Neural progenitor cell (in vitro differentiated cells): ENCODE measurements at places on chromosomes 6 and 20. TPM values are rescaled to one million over a fixed set of nuclear protein-coding genes. Genes with fewer than 3 reads are reported as not detected.

DNA sequence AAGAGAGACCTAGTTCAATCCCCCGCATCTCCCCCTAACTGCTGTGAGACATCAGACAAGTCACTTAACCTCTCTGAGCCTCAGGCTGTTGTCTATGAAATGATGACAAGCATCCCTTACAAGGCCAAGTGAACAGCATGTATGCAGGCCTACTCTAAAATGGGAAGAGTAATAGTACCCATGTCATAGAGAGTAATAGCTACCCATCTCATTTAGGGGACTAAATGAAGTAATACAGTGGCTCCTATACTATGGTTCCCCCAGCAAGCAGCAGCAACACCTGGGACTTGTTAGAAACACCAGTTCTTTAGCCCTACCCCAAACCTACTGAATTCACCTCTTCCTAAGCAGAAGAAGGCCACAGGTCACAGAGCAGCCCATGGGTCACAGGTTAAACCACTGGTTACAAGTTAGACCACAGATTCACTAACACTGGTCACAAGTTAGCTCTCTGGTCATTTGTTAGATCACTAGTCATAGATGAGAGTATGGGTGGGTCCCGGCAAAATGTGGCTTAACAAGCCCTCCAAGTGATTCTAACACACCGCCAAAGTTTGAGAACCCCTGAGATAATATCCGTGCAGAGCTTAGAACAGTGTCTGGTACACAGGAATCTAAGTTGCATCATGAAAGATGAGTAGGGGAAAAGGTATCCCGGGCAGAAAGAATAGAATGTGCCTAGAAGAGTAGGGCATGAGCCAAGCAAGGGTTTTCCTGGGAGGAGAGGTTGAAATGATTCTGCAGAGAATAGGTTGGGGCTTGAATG is 1.4 kb downstream of the DEFB124 start:
- no peak for DNase-seq

- DNase-seq: no peak
Observed at GRCh38 chr6:70708448-70708847, 40.8 kb downstream of the SMAP1 start.

The IFT52 gene
- 69.8 and 87.9 TPM in 2 replicates for total RNA-seq

GRCh38 chr6:16295060-16295459 is 56.7 kb downstream of the GMPR start:
- DNase-seq: no peak

GRCh38 chr6:17870300-17871188 is 116.9 kb downstream of the KIF13A start:
- no peak for DNase-seq

DNA sequence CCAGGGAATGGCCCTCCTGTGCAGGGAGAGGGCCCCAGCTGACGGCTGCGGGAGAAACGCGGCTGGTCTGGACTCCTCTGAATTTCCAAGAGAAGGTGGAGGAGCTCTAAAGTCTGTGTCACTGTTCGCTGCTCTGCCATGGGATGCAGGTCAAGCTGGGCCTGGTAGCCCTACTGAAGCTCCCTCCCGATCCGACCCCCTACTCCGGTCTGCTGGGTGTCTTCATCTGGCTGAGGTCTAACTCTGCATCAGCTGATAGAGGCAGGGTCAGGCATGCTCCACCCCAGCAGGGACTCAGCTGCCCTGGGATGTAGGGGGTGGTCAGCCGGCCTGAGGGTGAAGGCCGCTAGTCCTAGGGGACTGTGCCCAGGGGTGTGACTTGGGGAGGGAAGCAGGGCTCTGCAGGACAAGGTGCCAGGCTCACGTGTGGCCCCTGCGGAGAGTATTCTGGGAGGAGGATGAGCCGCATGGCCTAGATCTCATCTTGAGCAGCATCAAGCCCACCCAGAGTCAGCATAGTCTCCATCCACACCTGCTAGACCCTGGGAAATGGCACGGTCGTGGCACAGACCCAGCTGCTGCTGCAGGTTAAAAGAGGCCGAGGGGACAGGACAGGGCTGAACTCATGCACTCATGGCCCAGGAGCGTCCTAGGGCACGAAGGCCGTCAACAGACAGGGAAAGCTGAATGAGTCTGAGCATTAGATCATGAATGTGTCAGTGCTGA is 1.4 kb downstream of the CST3 start:
- no peak for DNase-seq

- DNase-seq: no peak
Observed at GRCh38 chr20:12256806-12257205, 339.1 kb downstream of the BTBD3 start.

GRCh38 chr6:15689586-15690482 is 27.0 kb upstream of the DTNBP1 start:
- DNase-seq: no peak

DNA sequence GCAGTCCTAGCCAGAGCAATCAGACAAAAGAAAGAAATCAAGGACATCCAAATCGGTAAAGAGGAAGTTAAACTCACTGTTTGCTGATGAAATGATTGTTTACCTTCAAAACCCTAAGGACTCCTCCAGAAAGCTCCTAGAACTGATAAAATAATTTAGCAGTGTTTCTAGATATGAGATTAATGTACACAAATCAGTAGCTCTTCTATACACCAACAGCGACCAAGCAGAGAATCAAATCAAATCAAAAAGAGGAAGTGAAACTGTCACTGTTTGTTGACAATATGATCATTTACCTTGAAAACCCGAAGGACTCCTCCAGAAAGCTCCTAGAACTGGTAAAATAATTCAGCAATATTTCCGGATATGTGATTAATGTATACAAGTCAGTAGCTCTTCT is 21.7 kb downstream of the SERPINB9 start:
- no peak for DNase-seq

The CHRNA4 gene
- 0.68 TPM in 1 of 2 replicates, not detected in the other for total RNA-seq

DNA sequence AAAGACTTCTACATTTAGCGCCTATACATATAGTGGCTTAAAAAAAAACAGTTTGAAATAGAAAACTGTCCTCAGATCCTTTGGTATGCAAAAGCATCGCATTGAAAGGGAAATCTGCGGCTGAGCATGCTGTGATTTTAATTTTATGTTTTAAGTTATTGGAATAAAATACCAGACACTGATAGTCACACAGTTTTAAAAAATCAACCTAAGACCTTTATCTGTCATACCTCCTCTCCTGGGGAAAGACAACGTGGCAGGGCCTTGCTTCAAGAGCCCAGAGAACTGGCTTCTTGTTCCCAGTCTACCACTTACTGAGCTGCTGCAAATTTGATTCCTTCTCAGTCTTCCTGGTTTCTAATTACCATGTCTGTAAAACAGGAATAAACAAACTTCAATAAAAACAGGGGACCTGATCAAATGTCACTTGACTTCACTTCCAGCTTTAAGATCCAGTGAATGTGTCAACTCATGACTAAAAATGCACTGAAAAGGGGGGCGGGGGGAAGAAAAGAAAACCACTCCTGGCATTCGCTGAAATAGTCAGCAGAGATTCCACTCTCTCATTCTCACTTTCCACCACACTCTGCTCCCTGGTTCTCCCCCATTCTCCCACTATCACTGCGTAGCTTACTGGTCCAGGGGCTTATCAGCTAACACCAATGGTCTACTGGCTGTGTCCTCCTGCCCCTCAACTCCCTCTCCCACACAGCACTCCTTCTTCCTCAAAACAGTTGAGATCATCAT is 494.7 kb upstream of the MARCKS start:
- DNase-seq: no peak

- DNase-seq: no peak
Observed at GRCh38 chr6:246352-246751, 45.9 kb upstream of the DUSP22 start.

- DNase-seq: no peak
Observed at GRCh38 chr6:6409397-6410030, 89.1 kb upstream of the F13A1 start.

DNA sequence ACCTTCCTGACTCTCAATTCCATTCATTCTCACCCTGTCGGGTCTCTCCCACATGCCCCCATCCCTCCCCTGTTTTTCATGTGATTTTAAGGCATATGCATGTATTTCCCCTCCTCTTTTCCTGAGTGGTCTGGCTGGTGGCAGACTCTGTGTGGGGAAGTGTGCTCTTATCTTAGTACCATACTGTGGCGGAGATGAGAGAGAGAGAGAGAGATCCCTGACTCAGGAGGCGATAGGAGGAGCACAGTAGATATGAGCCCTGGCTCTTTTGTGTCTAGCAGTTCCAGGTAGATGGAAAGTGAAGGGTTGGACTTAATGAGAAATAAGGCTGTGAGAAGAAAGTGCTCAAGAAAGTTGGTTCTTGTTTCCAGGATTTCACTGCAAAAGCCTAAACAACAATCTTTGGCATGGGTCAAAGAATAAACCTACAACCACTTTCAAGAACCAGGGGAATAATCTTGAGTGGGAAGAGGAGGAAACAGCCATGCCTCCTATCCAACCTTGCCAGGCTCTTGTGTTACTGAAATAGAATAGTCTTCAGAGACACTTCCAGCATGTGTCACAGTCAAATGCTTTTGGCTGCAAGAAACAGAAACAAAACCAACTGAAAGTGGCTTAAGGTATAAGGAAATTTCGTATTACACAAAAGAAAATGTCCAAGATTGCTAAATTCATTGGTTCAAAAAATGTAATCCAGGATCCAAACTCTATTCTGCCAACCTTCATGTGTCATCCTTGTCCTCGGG is 123.8 kb upstream of the MYLIP start:
- no peak for DNase-seq

The GNMT gene
- total RNA-seq: 0.50 TPM in 1 of 2 replicates, not detected in the other

DNA sequence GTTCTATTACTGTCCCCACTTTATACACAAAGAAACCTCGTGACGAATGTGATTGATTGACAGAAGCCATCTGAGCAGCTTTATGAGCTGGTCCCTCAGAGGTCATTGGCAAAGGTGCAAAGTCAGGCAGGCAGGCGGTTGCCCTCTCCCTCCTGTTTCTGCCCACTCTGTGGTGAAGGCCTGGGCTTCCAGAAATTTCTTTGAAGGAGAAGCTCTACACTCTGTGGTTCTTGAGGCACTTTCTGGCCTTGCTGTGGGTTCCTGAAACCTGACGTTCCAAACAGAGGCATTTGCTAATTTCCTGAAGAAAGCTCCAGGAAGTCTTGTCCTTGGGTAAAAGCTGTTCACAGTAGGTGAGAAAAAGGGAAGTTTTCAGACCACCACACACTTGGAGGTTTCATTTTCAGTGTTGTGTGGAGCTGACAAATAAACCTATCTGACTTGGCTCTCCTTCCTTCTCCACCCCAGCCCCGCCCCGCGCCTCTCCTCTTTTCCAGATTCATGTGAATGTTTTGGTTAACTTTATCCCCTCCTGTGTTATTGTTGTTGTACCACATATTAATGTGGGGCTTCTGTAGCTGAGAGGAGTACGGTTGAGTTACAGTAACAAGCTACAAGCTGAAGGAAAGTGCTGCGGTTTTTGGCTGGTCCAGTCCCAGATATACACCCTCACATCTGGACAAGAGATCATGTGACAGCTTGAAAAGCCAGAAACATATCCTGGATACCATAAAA is 274.1 kb downstream of the CLIC5 start:
- DNase-seq: no peak

GRCh38 chr6:122798099-122798641 is 9.1 kb downstream of the SMPDL3A start:
- no peak for DNase-seq

DNA sequence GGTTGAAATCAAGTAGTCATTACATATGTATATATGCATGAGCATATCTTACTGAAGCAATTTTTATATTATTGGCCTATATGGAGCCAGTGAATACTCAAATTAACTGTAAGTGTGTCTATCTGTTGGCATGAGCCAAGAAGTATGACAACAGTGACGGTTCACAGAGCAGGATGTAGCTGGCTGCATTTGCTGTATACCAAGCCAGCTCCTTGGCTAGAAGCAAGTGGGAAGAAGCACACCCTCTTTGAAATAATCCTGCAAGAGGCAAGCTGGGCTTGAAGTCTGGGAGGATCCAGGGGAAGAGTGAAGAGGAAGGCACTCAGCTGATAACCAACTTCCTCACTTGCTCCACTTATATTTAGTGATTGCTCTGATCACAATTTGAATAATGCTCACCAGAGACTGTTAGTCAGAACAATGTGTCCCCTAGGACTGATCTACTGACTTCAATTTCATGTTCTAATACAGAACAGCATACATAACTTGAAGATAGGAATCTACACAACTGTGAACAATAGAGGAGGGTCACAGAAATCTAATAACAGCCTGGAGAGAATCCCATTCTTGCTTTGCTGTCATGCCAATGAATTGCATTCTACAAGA is 497.3 kb downstream of the PRKN start:
- no peak for DNase-seq

The CST4 gene
- total RNA-seq: not detected in 2 replicates

DNA sequence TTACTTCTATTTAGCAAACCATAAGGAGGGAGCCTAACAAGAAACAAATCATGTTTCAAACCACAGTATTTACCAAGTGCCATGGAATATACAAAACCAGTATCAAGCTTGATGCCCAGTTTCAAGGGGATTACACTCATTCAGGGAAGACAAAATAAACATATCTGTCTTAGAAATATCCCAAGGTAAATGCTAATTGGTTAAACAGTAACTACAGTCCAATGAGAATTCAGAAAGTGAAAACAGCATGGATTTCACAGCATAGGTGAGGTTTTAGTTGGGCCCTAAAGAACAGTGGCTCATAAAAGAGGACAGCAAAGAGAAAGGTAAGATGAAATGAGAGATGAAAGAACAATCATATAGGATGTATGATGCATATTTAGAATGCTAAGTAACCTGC is 110.3 kb downstream of the CHD6 start:
- no peak for DNase-seq

DNA sequence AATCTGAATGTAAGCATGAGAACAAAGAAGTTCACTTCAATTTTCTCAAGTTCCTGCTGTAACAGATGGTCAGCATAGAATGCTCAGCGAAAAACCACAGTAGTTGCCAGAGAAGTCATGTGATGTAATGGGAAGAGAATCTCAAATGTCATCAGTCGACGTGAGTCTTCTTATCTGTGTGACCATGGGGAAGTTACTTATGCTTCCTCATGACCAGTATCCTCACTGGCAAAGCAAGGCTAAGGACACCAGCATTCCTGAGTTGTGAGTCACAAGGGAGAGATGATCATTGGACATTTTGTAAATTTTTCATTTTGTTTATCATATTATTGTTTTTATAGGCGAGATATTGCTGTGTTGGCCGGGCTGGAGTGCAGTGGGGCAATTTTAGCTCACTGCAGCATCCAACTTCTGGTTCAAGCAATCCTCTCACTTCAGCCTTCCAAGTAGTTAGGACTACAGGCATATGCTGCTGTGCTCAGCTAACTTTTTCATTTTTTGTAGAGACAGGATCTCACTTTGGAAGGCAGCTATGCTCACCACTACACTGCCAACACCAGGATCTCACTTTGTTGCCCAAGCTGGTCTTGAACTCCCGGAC is 21.9 kb downstream of the SGK1 start:
- DNase-seq: no peak

- DNase-seq: no peak
Observed at GRCh38 chr6:134875367-134875766, 74.5 kb downstream of the ALDH8A1 start.
